CD4-positive, alpha-beta T cell (primary cell): ENCODE measurements at places on chromosomes 12 and 14. TPM values are rescaled to one million over a fixed set of nuclear protein-coding genes. Genes with fewer than 3 reads are reported as not detected.

DNA sequence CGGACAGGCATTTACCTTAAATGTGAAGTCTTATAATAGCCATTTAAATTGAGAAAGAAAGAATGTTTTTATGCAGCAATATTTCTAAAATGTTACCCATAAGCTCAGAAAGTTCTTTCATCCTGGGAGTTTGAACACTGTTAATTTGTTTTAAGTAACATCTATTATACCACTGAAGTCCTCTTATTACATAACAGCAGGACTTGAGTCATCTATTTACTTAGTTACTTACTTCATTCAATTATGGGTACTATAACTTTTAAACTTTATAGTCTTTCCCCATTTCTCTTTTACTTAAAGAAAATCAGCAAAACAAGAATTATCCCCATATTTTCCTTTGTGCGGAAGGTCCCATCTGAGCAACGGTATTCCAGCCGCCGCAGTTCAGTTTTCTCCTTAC lies 473.1 kb downstream of the ETNK1 start:
- H3K27ac ChIP-seq = no peak overlapping the region
- H3K4me1 ChIP-seq = no peaks in the 10 kb centered on the region
- no peaks in the 10 kb centered on the region for H3K36me3 ChIP-seq

GRCh38 chr14:87705439-87705896 lies 287.5 kb downstream of the GALC start:
- H3K27ac ChIP-seq = no peak overlapping the region
- no peaks in the 10 kb centered on the region for H3K4me1 ChIP-seq
- no peaks in the 10 kb centered on the region for H3K36me3 ChIP-seq
- no peaks in the 10 kb centered on the region for H3K27me3 ChIP-seq
- DNase-seq = no peak

GRCh38 chr12:113361574-113362370 lies 3.4 kb downstream of the PLBD2 start:
- H3K27me3 ChIP-seq = no peaks in the 10 kb centered on the region
- no peaks in the 10 kb centered on the region for H3K36me3 ChIP-seq
- peaks cover 22% of the 10 kb centered on the region for H3K4me1 ChIP-seq
- no peak for DNase-seq
- no peak overlapping the region for H3K27ac ChIP-seq

Gene NYNRIN
- 0.25 TPM for total RNA-seq

Gene AQP2
- not detected for total RNA-seq

Gene RNASE7
- total RNA-seq = not detected
